ENCODE measurements at places on chromosomes 12 and 14.

DNA sequence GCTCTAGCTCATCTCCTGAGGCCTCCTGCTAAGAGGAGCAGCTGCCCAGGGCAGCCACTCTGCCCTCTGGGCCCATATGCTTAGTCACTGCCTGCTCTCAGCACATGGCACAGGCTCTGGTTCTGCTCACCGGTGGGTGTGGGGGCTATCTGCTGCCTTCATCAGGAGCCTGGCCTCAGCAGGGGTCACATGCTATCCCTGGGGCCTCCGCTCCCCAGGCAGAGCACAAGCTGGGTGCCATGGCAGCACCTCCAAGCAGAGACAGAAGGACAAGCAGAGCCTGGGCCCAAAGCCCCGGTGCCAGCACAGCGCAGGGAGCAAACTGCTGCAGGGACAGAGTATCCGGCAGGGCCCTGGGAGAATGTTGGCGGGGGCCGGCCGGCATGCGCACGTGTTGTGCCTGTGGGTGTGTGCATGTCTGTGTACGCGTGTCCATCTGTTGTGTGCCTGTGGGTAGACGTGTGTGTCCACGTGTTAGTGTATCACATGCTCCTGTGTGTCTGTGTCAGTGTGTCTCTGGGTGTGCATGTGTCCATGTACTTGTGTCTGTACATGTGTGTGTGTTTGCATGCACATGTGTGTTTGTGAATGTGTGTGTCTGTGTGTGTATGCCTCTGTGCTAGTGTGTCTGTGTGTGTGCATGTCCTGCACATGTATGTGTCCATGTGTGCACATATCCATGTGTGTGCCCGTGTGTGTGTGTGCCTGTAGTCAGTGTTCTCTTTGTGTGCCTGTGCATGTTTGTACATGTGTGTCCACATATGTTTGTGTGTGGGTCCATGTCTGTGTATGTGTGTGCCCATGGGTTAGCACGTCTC, 326.9 kb downstream of the TMEM121 start:
- DNase-seq, result no peak

- no peak for DNase-seq
Measured at GRCh38 chr14:66174453-66174891, 311.7 kb upstream of the CCDC196 start.

GRCh38 chr12:72264548-72265175, 7.5 kb upstream of the TRHDE start:
- no peak for DNase-seq

DNA sequence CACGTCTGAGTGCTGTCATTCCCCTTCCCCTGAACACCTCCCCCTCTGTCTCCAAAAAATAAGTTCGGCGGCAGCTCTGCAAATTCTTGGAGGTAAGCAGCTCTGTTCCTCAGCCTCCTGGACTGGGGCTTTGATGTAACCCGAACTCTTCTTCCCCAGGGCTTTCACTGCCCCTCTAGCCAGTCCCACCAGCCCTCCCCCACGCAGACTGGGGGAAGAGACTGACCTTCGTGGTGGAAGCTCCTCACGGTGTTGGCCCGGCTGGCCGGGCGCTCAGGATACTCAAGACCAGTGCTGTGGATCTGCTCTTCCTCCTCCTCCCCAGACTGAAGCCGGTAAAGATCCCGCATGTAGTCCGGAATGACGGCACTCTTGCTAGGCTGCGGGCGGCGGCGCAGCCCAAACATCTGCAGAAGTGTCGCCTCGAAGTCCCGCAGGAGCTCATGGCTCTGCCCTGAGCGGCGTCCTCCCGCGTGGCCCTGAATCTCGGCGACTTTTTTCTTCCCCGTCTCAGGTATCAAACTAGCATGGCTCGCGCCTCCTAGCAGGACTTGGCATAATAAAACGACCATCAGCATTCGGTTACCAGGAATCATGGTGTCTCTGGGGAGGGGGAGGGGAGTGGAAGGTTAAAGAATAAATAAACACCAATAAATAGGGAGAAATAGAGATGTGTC, 4.9 kb downstream of the BMP4 start:
- no peak for DNase-seq

DNA sequence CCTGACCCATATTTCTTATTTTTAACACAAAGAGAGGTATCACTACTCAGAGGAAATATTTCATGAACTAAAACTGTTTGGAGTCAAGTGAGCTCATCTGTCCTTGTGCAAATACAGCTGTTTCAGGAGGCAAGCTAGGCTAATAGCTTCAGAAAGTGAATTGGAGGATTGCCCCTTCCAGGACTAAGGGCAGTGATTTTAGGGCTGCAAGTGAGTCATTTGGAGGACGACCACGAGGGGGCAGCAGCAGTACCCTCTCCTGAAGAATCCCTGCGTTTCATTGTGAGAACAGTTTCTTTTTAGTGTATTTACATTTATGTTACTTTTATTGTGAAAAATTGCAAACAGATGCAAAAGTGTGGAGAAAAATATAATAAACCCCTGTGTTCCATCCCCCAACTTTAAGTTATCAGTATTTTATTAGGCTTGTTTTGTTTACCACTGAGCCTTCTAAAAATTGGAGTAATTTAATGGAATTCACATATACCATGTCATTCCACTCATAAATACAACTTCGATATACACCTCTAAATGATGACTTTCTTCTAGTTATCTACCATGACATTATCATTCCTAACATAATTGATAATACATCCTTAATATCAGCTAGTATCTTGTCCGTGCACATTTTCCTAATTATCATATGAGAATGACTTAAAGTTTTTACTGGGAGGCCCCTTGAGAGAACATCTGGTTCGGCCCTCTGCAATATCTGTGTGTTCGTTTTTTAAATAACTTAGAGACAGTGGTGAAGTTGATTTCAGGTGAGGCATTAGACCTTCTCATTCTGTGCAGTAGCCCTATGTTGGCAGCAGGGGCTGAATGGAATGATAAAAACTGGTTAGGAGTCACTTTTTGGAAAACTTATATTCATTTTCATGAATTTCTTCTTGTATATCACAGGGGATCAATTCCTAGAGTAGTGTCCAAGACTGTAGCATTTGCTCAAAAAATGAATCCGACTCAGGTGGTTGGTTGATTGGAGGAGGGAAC, 13.7 kb downstream of the FOXJ2 start:
- peak; percentile 13 for DNase-seq

- peak; percentile 9 for DNase-seq
Measured at GRCh38 chr12:24742378-24742777, 206.5 kb downstream of the BCAT1 start.

DNA sequence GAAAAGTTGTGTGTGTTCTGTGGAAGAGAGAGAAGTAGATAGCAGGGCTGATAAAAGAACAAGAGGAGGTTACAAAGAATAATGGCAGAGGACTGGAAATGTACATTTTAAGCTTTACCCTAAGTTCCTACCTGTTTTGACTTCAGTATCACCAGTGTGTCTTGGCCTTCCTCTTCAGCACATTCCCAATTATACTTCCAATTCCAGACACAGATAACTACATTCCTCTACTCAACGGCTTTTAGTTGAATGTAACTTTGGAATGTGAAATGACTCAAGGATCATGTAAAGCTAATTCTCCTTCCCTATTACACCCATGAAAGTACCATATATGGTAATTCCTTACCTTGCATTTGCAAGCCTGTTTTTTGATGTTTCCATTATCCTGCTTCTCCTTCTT, 5.0 kb downstream of the MGST1 start:
- DNase-seq, result no peak

DNA sequence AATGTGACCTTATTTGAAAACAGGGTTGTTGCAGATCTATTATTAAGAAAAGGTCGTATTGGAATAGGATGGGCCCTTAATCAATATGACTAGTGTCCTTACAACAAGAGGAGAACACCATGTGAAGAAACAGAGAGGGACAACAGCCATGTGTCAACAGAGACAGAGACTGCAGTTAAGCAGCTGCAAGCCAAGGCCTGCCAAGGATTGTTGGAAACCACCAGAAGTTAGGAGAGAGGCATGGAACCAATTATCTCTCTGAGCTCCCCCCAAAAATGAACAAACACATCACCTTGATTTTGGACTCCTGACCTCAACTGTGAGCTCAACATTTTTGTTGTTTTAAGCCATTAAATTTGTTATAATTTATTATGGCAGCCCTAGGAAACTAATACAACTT, 214.6 kb upstream of the PRKD1 start:
- DNase-seq, result no peak

GRCh38 chr12:3442397-3442796, 48.6 kb upstream of the PRMT8 start:
- DNase-seq, result no peak

GRCh38 chr12:130804216-130804615, 34.8 kb downstream of the STX2 start:
- no peak for DNase-seq

DNA sequence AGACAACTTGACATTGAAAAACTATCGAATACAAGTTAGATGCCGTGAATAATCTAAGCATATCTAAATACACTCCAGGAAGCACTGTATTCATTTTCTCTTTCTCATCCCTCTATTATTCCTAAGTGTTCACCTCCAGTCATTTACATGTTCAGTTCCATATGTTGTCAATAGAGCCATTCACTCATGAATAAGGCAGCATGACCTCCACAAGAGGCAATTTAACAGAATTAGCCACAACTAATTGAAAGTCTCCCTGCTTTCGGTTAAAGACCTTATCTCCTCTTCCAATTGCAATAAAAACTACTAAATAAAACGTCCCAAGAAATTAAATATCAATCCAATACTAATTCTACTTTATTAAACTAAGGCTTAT, 1.8 kb downstream of the LRIG3 start:
- DNase-seq, result no peak

DNA sequence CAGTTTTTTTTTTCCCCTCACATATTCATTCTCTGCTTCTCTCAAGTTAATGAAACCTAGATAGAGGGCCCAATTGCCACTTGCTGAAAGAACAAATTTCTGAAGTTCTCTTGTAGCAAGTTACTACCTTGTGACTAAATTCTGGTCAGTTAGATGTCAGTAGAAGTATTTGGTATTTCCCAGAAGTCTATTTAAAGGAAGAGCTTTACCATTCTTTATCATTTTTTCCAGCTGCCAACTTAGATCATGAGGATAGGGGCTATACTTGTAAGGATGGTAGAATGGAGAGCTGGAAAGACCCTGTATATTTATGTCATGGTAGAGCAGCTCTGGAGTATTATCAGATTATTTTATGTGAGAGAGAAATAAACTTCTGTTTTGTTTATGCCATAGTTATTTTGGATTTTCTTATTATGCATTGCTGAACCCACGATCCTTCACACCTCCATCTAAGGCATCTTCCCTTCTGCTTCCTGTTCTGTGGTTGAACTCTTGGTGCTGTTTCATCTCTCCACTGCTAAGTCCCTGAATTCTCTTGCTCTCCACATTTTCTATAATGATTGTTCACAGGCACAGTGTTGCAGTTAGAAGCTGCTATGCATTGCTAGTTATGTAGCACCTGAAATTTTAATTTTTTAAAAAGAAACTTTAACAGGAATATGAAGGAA, 25.9 kb downstream of the FUT8 start:
- DNase-seq, result no peak

DNA sequence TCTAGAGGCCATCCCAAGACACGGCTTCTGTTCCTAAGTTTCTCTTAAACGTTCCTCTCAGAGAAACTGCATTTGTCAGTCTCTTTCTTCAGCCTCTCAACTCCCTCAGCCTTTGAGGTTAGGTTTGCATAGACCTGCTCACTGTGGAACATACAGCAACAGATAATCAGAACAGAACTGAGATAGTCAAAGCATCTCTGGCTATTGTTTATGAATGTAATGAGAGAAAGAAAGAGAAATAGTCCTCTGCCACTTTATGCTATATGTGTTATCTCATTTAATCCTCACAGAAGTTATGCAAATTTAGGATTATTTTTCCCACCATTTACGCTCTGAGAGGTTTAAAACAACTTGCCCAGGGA, 190.6 kb downstream of the PHLDA1 start:
- DNase-seq, result no peak

DNA sequence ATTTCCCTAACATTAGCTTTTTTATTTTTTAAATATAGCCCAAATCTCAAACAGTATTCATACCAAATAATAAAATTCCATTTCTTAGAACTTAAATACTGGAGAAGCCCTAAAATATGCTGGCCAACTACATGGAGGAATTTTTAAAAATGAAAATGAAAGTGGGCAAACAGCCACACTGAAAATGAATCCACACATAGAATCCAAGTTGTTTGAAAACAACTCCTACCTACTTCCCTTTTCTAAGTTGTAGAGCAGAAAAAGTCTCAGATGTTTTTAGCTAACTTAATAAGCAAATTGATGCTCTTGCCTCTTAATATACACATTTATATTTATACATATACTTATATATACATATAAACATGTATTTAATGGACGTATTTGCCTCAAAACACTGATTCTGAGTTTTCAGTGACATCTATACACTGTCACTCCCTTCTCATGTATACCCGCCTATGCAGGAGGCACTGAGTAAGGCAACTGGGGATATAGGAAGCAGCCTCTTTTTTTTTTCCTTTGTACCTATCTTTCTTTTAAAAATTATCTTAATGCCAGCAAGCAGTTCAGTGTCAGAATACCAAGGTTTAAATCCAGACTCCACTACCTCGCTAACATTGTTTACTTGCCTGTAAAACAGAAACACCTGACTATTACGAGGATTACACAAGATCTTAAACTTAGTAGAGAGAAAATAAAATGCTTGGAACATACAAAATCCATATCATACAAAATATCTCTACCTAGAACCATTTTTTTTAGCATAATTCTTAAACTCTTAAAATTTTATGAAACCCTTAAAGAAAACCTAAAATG, 13.3 kb downstream of the DICER1 start:
- DNase-seq, result no peak

DNA sequence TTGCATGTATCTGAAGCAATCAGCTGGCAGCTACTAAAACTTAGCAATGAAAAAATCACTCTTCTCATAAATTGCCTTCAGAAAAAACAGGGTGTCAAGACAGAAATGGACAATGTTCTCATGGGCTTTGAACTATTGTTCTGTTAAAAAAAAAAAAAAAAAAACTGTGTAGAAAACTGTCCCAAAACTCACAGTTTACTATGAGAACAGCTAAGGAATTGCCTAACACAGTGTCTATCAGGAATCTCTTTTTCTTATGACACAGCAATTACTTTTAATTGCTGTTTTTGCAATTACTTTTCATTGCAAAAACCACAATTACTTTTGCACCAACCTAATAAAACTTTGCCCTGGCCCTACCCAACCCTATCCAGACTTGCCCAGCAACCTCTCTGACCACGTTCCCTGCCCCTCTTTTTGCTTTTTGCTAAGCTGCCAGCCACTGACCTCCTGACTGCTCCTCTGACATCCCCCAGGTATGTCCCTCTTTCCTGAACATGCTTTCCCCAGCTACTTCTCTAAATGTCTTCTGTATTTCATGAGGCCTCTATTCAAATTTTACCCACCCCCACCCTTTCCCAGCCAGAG, 68.0 kb upstream of the SLCO1C1 start:
- no peak for DNase-seq

GRCh38 chr12:64500394-64500793, 48.5 kb downstream of the TBK1 start:
- DNase-seq, result no peak

DNA sequence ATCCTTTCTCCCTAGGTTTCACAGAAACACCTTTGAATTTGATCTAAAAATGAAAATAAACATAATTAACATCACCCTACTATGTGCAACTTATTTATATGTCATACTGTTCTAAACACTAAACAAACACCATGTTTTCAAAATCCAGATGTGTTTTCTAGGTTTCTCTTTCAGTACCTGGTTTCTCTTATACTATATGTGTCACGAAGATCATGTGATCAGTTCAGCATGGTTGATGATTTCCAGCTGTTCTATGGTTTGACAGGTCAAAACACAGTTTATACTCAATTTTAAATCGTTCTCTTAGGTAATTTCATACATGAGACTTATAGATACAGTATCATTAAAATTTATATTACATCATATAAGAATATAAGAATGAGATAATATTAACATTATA, 373.1 kb downstream of the SOX5 start:
- no peak for DNase-seq

- no peak for DNase-seq
Measured at GRCh38 chr14:90814806-90815571, 1.2 kb downstream of the TTC7B start.
